ENCODE measurements at places on chromosomes 5 and 9.

- DNase-seq, result no peak
These were observed 778 bp downstream of the FRRS1L start for GRCh38 chr9:109166171-109166770.

DNA sequence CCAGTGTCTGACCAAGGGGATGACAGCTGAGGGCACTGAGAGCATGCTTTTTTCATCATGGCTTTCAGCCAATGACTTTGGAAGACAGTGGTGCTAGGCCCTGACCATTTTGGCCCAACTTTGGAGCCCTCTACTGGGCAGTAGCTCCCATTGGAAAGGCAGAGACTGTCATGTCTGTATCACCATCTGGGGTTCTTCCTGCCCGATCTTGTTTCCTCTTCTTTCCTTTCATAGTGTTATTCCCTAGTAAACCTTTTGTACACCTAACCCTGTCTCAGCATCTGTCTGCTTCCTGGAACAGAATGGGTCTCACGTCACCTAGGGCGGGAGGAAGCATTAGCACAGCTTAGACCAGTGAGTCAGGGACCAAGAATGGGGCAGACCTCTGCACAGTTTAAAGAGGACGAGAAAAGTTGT lies 97.4 kb upstream of the MAST4 start:
- peak; percentile 41 for DNase-seq

- DNase-seq, result no peak
These were observed 956 bp downstream of the ZNF189 start for GRCh38 chr9:101399643-101399970.

- no peak for DNase-seq
These were observed 2.6 kb upstream of the INPP5E start for GRCh38 chr9:136442265-136442664.

DNA sequence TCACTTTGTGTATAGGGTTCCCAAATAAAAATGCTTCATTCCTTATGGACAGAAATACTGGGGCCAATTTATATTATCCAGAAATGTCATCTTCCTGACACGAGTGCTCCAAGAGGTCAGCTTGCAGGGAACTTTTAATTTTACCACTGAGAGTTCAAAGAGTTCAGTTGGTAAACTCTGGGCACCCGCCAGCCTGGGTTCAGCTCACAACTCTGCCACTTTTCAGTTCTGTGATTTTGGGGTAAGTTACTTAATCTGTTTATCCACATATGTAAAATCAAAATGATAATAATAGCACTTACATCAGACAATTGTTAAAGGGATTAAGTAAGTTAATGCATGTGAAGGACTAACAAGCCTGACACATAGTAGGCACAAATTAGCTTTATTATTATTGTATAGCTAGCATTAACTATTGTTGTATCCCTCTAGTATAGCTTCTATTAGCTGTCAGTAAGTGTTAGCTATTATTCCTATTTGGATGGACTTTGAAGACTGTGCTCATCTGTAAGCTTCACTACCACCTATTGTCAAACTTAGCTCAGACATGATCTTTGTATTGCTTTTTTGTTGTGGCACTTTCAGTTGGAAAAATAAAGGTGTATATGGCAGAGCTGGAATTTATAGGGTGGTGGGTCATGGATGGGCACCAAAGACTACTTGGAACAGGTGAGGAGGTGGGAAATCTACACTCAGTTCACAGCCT lies 1.6 kb downstream of the MEGF10 start:
- DNase-seq, result no peak

DNA sequence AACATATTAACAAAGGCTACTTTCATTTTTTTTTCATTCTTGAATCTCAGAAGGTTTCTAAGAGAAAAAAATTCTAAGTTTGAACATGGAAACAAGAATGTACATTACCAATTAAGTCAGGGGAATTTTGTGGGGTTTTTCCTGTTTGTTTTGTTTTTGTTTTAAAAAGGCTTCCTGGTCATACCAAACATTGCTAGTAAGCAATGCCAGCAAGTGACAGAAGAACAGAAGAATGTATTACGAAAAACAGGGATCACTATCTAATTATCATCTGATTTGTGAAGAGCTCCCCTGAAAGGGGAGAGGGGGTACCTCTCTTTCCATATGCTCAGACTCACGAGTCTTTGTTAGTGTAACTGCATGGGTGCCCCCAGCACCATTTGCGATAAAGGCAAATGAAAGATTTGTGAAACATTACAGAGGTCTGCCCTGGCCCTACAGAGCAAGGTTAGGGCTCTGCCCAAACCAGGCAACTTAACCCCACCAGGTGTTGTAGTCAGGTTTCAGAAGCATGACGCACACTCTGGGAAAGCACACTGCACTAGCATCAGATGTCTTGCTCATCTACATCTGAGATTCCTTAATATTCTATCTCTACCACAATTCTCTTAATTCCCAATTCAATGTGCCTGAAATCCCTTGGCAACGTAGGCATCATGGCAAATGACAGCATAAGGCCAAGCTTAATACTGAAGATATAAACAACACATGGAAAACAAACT lies 268.2 kb downstream of the MLLT3 start:
- no peak for DNase-seq

DNA sequence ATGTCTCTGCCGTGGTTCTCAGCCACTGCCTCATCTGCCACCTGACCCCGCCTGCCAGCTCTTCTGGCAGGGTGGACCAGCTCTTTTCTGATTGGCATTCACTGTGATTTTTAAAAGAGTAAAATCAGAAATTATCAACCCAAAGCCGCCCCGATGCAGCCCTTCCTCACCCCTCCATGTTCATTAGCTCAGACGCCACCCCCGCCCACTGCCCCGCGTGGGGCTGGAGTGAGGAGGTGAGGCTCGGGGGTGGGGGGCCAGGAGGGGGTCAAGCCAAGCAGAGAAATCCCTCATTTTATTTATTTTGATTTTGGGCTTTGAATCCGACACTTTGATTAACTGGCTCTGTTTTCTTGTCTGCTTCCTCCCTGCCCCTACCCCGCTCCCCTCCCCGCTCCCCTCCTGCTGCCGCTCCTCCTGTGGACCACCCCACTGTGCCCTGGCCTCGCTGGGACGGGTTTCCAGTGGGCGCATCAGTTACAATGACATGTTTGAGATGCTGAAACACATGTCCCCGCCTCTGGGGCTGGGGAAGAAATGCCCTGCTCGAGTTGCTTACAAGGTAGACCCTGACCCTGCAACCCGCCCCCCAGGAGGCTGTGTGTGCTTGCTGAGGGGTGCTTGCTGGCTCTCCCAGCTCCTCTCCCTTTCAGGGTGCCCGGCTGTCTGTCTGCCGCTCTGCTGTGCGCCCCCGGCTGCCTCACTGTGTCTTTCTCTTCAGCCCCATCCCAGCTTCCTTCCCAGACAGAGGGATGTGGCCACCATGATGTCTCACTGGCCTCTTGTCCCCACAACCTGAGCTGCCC lies 224.9 kb downstream of the CACNA1B start:
- DNase-seq, result no peak

DNA sequence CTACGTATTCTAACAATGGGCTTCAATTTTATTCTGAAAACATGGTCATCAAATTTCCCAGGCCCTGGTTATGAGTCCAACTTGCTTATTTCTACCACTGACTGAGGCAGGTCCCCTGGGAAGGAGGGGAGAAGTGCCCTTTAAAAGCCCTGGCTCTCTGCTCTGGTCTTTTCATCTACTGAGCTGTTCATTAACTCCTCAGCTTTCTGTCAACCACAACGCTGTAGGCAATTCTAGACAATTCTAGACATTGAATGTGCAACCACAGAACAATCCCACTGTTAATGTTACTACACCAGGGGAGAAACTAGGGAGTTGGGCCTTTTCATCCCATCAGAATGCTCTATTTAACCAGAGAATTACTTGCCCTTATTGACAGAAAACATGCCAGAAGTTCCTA lies 10.0 kb downstream of the MOCS2 start:
- no peak for DNase-seq

GRCh38 chr5:112681481-112681908 lies 56.2 kb upstream of the APC start:
- no peak for DNase-seq

GRCh38 chr5:140260089-140260656 lies 42.7 kb downstream of the PFDN1 start:
- DNase-seq, result no peak

Data from MCF 10A (cell line).